Stimulated activated CD4-positive, alpha-beta T cell treated with anti-CD3 and anti-CD28 coated beads, Interleukin-4, amount 100 ng/mL, for 24 hours (primary cell): ENCODE measurements at places on chromosomes 11 and 22.

DNA sequence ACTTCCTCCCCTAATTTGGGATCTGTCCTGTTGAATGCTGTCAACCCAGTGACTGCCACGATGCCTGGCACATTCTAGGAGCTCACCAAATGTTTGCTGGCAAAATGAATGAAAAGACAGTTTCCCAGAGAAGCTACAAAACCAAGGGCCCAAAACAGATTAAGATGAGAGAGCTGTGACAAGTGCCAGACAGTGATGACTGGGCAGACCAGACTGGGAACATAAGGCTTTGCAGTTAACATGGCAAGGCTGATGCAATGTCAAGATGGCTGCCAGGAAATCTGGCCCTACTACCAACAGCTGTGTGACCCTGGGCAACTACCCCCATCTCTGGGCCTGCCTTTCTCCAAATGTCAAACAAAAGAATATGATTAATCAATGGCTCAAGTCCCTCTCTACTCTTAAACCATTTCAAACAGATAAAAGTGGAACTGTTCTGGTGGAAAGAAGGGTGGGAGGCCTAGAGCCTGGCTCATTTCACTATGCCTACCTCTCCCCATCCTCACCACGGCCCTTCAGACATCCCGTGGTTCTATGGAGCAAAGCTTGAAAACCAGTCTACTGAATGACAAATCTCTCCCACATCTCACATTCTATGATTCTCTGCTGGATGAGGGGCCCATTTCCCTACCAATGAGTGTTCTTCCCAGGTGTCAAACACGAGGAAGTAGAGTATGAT lies 12.8 kb downstream of the AP1B1 start:
- DNase-seq, result no peak

GRCh38 chr11:7637447-7638157 lies 35.7 kb downstream of the CYB5R2 start:
- no peak for DNase-seq

- DNase-seq, result no peak
Observed at GRCh38 chr11:10505278-10506007, 35.5 kb downstream of the RNF141 start.

DNA sequence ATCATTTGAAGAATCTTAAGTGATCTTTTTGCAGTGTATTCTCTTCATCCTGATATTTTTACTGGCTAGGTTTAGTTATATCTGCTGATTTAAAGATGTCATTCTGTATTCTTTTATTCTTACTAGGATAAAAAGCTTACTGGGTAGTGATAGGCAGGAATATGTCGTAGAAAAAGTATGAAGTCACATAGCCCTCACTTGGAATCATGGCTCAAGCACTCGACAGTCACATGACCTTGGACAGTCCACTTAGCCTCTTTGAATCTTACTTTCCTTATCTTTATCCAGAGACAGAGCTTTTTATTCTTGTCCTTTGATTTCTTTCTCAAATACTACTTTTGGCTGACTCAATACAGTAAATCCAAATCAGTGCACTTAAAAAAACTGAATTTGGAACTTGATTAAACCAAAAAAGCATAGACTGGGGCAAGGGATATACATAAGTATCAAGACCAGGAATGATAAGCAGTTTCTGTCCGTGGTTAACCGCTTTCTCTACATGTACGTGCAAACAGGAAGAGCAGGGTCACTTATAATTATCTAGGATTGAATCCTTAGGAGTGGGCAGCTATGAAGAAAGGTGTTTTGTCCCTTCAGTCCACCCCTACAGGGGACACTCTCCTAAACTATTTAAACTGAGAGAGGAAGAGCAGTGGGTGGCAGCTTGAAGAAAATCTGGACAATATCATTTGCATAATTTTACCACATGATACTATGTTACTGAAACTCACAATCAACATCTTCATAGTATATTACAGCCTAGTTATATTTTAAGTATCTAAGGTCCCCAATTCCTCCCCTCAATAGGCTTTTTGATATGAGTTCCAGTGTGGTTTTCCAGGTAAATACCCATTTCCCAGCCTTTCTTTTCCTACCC lies 8.0 kb downstream of the MMP7 start:
- no peak for DNase-seq

- no peak for DNase-seq
Observed at GRCh38 chr11:16745950-16746605, 7.6 kb downstream of the C11orf58 start.

DNA sequence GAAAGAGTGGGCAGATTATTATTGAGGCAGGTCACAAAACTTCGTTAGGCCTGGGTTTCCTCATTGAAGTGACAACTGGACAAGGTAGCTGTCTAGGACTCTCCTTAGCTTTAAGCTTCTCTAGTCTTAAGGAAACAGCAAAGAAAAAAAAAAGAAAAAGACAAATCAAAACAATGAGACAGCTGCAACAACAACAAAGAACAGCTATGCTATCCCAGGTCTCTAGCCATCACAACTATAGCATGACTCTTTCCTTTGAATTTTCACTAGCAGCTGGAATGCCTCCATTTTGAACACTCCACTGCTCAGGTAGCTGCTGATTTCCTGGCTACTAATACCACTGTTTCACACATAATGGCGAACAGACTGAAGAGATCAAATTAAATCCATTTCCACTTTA lies 302.4 kb upstream of the SORL1-AS1 start:
- no peak for DNase-seq

DNA sequence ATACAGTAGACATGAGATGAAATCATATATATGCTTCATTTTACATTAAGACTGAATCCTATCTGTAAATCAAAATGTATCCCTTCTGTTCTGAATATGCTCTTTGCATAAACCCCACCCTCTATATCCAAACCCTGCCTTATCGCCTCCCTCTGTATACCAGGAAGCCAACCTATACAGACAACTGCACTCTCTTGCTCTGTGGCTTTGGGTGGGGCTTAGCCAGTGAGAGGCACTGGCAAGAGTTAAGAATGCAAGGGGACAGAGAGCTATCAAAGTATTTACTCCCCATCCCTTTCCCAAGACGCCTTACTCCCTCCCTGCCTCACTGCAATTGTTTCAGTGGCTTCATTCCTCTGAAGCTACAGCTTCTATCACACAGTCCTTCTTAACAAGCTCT lies 309.8 kb downstream of the TTC28 start:
- no peak for DNase-seq

DNA sequence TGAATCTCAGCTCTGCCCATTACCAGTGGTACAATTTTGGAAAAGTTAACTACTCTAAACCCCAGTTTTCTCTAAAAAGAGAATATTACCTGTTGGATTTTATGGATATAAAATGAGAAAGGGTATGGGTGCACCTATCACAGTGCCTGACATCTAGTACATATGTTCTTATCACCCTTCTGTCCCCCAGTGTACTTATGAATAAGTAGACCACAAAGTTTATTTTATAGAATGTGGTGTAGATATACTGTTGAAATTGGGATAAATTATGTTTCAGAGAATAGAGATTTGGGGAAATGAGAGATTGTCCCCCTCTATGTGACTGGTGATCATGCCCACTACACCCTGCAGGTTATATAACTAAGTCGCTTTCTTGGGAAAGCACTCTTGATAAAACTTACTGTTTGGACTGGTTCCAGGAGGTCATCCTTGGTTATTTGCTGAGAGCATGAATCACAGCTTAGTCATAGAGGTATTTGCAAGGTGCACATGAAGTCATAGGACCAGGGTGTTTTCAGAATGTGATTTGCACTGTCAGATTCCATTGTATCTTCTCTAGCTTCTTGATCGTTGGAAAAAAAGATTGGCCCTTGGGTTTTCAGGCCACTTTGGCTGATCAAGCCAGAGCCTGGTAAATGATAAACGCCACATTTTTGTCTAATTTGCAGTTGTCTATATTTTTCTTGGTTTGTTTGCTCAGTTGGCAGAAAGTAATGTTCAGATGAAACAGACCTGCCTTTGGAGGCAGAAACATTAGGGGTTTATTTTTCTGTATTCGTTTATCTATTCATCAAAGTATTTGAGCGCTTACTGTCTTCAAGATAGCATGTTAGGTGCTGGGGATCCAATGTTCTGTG lies 21.3 kb downstream of the STX3 start:
- no peak for DNase-seq

- DNase-seq, result no peak
Observed at GRCh38 chr11:60756307-60757032, at the start of gene MS4A15. Gene MS4A15 (plus strand): TSS chr11:60756867. CDS start chr11:60763734, 6,867 bp downstream.

GRCh38 chr11:68342459-68343158 lies 30.2 kb downstream of the LRP5 start:
- no peak for DNase-seq

GRCh38 chr11:2132246-2132645 lies 6.9 kb downstream of the IGF2 start:
- DNase-seq, result no peak

GRCh38 chr11:118291477-118292135 lies 12.9 kb upstream of the CD3E start:
- no peak for DNase-seq

DNA sequence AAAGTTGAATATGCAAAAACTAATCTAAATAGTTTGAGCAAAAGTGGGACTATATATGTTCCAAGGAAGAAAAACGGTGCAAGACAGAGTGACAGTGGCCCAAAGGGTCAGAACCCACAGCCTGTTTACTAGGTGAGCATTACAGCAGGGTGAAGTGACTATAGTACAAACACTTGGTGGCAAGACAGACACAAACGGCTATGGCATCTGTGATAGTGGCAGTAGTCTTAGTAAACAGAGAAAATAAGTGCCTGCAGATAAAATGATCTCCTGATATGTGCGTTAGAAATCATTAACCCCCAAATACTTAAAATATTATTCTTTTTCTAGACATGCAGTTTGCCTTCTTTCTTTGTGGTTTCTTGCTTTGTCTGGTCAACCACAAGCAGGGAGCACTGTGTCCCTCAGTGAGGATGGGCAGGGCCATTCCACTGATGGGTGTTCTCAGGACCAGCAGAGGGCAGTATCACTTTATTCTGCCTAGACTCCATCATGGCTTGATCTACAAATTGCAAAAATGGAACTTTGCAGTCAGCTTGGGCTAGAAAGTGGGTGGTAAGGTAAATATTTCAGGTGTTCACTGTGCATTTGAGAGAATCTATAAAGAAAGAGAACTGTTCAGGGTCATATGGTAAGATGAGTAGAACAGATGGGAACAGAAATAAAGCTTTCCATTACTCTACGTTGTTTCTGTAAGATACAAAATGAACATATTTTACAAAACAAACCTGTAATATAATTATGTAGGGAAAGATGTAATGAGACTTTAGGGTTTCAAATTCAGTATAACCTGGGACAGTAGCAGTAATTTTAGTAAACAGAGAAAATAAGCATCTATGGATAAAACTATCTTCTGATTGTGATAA lies 198.2 kb downstream of the SWAP70 start:
- DNase-seq, result peak; percentile 55

- DNase-seq, result no peak
Observed at GRCh38 chr11:102234779-102235439, 82.4 kb upstream of the BIRC3 start.

GRCh38 chr11:86138958-86139357 lies 70.1 kb upstream of the PICALM start:
- DNase-seq, result peak; percentile 14

GRCh38 chr11:119607726-119608125 lies 121.3 kb downstream of the NECTIN1 start:
- no peak for DNase-seq

DNA sequence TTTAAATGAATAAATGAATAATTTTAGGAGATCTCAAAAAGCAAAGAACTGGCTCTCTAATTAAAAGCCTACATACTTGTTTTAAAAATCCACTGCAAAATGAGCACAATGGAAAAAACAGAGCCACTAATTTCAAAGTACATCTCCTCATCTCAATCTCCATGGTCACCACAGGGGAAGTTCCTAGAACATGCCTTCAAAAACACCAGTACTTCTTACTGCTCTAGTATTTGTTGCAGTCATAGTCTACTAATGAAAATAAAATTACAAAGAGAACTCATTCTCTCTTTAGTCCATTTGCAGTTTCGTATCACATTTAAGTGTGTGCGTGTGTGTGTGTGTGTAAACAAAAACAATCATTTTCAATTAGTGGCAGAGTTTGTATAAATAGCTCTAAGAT lies 54.0 kb downstream of the PIK3C2A start:
- DNase-seq, result no peak

GRCh38 chr11:122199661-122200060 lies 83.6 kb upstream of the BLID start:
- no peak for DNase-seq

DNA sequence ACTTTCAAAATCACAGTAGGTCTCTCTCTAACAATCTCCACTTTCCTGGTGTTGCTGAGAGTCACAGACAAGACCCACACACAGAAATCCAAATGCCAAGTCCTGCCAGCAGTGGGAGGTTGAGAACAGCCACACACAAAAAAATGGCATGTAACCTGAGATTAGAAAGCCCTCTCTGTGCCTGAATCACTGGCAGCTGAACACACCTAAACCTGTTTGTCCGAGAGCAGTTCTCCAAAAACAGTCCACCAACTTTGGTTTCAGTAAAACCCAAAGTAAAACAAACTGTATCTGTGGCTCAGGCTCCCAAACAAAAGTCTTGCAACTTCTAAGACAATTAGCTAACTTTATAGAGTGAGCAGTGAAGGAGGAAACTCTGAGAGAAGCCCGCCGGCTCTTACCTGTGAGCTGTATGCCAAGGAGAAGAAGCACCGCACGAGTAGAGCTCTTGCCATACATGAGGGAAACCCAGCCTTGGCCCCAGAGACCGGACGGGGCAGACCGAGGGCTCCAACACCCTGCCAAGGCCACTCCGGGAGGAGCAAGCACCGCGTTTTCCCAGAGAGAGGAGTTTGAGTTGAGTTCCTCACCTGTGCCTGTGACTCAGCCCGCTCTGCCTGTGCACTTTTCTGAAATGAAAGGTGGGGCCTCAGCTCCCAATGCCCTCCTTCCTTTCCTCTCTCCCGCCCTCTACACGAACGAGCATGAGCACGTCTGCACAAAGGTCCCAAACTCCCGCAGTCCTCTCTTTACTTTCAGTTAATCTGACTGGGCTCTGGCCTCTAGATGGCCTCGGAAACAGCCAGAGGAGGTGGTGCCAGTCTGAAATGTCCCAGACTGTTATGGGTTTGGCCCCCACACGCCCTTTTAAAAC lies at the start of gene MPZL2:
Gene MPZL2 (minus strand): TSS at position 603 of the 874 bp plus-strand sequence. CDS start 144 bp downstream, at position 459.
- peak; percentile 32 for DNase-seq

DNA sequence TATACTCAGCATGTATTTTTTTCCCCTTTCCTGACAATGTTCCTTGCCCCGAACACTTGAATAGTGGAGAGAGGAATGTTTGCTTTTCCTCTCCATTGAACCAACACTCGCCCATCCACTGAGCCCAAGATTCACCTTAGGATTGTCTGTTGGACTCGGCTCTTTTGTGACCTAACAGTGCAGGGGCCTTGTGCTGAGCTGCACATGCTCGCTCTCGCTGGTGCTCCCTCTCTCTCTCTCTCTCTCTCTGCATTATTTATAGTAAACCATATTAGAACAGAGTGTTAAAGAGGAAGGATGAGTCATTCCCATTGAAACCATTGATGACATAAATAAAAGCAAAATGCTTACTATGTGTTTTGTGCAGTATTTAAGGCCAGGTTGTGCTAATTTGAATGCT lies 20.7 kb downstream of the ZBTB16 start:
- DNase-seq, result no peak

DNA sequence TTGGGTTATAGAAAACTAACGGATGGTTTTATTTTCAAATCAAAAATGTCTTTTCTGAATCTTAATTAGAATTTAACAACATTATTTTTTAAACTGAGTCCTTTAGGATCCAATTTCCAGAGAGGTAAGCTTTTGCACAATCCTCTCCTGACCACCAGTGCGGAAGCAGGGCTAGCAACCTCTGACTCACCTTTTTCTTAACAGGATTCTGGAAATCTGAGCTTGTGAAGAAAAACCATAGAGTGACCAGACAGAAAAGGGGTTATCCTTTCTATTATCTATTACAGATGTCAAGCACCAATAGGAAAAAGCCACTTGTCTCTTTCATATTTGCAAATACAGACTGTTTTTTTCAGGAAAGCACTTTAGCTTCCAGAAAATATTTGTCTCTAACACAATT lies 25.3 kb downstream of the ALG9 start:
- no peak for DNase-seq
